Chondrocyte (in vitro differentiated cells): ENCODE measurements at places on chromosomes 4 and X.

GRCh38 chr4:30473225-30473624, 246.9 kb upstream of the PCDH7 start:
- DNase-seq = no peak

DNA sequence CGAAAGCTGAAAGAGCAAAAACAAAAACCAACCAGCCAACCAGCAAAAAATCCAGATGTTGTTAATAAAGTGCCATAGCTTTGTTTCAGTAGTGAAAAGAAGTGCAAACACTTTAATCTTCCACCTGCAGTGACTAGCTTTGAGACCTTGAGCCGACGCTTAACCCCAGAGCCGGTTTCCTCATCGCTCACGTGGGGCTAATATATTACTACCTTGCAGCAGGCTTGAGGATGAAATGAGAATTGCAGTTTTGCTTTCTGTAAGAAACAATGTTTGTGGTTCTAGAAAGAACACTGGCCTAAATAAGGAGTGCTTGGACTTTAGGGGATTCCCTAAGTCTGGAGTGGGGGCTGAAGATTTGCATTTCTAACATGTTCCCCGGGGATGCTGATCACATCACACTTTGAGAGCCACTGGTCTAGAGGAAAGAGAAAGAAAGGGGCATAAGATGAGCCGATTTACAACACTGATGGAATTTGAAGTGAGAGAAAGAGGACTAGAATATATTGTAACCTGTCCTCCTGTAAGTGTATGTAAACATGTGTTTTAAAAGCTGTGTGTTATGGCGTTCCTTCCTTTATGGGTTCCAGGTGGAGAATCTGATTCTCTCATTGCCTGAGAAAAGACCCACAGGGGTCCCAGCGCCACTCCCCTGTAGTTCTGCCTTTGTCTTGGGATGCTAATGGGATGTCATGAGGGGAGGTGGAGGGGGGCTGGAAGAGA, 1.4 kb downstream of the FGF2 start:
- DNase-seq = no peak

GRCh38 chr4:16271411-16271810, 45.1 kb upstream of the TAPT1 start:
- DNase-seq = no peak

DNA sequence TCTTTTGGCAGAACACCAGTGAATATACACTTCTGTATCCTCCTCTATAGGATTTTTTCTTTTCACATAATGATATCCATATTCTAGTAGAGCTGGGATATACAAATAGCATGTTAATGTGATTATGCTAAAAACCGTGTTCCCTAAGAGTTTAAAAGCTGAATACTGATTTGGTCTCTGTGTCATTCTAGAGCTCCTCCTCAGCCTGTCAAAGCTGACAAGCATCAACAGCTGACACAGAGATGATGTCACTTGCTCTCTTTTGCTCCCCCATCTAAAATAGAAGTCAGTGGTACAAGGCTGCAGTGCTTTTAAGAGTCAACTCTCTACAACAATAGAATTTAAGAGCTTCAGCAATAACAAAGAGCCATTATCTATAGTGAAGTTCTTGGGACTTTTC, 17.1 kb upstream of the HERC3 start:
- no peak for DNase-seq

DNA sequence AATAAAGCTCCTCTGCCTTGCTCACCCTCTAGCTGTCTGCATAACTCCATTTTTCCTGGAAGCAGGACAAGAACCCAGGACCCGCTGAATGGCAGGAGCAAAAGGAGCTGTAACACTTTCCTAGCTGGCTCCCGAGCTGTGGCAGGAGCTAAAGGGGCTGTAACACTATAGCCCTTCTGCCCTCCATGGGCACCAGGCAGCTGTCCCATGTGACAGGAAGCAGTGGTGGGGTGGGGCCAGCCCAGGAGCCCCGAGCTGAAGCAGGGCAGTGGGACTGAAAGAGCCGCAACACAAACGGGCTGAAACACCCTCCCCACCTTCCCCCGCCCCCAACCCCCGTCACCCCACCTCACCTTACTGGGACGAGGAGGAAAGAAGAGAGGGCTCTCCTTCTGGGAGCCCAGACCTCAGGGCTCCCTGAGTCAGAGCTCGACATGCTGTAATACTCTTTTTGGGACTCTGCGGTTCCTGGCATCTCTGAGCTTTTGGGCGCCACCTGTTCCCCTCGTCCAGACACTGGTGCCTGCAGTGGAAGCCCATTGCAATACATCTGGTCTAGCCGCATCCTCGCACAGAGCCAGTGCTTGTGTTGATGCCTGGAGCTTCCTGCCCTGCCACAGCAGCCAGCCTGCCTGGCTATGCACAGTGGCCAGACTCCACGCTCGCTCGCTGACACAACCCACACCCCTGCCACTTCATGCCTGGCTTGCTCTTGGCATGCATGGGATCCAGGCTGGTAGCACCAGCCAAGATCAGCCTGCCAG, 39.4 kb downstream of the PPM1K start:
- DNase-seq = no peak

- no peak for DNase-seq
Observed at GRCh38 chrX:110022599-110023448, 19.9 kb downstream of the TMEM164 start.

GRCh38 chr4:13244444-13244843, 239.7 kb downstream of the RAB28 start:
- DNase-seq = no peak

- no peak for DNase-seq
Observed at GRCh38 chrX:54922547-54922946, 1.9 kb downstream of the TRO start.

DNA sequence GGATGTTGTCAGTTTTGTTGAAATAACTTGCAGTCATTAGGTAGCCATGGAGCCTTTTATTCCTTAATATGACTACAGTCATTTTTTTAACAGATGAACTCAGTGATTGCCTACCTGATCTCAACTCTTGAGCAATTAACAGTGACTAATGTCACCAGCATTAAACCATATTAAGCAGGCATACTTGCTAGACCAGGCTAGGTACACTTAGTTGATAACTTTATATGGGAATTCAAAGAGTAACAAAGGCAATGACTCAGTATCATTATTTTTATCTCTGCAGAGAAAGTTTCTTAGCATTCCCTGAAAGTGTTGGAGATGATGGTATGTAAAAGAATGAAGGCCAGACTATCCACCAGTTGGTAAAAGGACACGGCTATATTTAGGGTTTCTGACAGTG, at the start of gene C4orf54:
TSS of gene C4orf54 (minus strand) at position 31 of the 400 bp plus-strand sequence. CDS start 3,180 bp downstream, outside the sequence.
- no peak for DNase-seq

- DNase-seq = no peak
Observed at GRCh38 chrX:26954029-26954428, 509.1 kb downstream of the PPP4R3C start.

DNA sequence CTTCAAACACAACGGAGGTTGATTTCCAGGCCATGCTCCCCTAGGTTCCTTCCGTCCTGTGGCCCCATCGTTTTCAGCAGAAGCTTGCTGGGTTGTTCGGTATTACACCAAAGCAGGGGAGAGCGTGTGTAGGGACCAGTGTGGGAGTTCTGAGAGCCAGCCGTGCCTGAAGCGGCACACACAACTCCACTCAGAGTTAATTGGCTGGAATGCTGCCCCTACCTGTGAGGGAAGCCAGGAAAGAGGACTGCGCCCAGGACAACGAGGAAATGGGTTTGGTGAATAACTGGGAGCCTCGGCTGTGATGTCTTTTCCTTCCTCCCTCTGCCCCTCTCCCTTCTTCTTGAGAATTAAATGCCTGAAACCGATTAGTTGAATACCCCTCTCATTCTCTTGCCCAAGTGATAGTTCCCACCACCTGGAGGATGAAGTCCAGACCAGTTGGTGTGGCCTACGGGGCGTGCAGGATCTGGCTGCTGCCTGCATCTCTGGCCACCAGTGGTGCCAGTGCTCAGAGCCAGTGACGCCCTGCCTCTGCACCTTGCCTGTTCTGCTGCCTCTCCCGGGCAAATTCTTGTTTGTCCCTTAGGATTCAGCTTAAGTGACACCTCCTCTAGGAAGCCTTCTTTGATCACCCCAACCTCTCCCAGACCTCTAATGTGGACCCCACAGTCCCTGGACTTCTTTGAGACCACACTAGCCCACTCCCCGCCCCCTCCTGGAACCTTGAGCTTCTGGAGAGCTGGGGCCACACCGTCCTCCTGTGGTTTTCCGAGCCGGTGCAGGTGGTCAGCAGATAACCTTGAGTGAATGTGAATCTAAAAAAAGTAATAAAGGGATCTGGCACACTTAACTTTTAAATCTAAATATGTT, 33.6 kb downstream of the TBC1D14 start:
- no peak for DNase-seq

GRCh38 chr4:787561-787981, 38.4 kb downstream of the CPLX1 start:
- DNase-seq = no peak

- DNase-seq = no peak
Observed at GRCh38 chrX:118370921-118371624, 25.2 kb downstream of the WDR44 start.

DNA sequence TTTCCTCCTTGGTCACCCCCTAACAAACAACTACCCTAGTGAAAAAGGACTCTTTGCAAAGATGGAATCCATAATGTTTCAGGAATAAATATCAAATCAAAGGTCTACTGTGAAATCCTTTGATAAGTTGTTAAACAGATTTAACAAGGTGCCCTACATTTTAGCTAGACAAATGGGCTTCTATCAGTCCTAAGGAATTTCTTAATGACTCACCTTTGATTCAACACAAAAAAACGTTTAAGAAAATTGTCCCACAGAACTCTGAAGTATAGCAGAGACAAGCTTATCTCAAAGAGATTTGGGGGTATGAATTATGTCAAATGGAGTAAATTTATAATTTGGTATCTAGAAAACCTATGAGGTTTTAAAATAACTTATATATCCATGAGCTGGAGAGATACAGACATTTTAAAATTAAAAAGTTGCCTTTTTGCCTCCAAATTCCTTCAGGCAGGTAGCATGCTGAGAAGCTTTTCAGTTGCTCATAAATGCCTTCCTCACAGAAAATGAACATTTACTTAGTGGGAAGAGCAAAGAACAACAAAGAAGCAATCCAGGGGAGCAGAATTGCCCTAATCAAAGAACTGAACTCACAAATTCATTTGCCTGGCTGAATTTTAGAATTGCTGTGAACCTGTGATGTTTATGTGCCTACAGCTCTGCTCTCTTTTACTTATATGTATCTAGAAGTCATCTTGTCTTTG, 649.3 kb downstream of the STPG2 start:
- DNase-seq = no peak

- DNase-seq = no peak
Observed at GRCh38 chr4:80073473-80074008, 512 bp upstream of the ANTXR2 start.

- no peak for DNase-seq
Observed at GRCh38 chr4:32485956-32486355, 1765.8 kb downstream of the PCDH7 start.

- DNase-seq = no peak
Observed at GRCh38 chr4:57501720-57502119, 391.5 kb upstream of the IGFBP7 start.

DNA sequence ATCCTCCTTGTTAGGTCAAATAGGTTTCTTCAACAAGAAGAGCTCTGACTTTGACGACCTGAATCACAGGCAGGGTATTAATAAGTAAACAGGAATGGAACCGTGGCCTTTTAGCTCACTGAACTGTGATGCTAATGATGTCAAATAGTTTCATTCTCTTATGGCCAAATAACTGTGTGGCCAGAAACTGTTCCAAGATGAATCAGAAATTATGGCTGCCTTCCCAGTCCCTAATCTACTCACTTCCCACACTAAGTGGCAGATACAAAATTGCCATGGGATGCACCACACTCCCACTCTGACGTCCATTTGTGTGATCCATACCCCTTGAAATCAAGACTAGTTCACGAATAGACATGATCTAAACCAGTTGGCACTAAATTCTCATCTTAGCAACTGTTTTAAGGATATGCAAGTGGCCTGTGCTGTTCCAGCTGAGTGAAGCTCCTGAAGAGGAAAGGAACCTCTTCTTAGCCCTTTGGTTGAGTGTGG, 455.4 kb downstream of the IL15 start:
- no peak for DNase-seq

- no peak for DNase-seq
Observed at GRCh38 chr4:109389369-109390114, 44.1 kb upstream of the SEC24B start.

DNA sequence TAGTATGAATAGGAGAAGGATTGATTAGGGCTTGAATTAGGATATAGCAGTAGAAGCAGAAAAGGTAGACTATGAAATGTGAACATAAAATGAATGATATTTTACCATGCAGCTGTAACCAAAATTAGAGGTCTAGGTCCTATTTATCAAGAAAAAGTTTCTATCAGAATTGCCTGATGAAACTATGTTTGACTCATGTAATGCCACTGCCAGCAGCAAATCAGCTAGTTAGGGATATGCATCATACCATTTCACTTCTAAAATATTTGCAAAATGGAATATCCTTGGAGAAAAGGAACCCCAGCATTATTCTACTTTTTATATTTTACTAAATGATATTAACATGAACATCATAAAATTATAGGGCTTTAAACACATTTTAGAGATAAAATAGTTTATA, 188.4 kb downstream of the WDFY3 start:
- DNase-seq = no peak

- DNase-seq = no peak
Observed at GRCh38 chr4:142095886-142096605, 459.7 kb downstream of the IL15 start.

DNA sequence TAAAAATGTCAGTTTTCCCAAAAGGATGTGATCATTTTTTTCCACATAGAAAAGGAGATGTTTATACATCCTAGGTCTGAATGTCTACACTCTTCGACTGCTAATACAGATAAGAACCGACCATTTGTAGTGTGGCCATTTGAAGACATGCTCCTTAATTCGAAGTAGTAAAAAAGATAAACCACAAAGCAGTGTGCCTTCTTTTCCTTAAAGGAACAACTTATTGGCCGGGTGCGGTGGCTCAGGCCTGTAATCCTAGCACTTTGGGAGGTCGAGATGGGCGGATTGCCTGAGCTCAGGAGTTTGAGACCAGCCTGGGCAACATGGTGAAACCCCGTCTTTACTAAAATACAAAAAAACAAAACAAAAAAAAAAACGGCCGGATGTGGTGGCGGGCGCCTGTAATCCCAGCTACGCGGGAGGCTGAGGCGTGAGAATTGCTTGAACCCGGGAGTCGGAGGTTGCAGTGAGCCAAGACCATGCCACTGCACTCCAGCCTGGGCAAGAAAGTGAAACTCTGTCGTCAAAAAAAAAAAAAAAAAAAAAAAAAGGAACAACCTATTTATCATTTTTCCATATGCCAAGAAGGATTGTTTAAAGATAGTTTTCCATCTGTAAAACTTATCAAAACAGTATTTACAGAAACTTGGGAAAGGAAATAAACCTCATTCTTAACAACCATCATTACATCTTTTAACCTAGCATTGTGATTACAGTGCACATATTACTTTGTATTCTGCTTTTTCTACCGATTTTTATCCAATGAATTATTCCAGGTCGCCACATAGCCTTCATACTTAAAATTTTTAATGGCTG, 2.6 kb downstream of the INTS6L start:
- no peak for DNase-seq

DNA sequence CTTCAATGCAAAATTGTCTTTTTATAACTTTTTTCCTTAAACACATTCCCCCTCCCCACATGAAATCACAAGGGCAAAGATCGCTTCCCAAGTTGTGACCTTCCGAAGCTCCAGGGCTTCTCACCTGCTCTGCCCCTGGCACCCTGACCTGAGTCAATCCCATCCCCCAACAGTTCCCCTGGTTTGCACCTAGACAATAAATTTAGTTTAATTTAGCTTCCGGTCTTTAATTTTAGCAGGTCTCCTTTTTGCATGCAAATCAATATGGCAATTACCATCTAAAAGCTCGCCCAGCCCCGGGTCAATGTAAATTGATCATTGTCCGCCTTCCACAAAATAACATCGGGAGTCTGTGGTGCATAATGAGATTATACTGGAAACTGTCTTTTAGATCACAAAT, 6.8 kb downstream of the BCOR start:
- DNase-seq = no peak
